ENCODE measurements at places on chromosomes 2 and 18.

DNA sequence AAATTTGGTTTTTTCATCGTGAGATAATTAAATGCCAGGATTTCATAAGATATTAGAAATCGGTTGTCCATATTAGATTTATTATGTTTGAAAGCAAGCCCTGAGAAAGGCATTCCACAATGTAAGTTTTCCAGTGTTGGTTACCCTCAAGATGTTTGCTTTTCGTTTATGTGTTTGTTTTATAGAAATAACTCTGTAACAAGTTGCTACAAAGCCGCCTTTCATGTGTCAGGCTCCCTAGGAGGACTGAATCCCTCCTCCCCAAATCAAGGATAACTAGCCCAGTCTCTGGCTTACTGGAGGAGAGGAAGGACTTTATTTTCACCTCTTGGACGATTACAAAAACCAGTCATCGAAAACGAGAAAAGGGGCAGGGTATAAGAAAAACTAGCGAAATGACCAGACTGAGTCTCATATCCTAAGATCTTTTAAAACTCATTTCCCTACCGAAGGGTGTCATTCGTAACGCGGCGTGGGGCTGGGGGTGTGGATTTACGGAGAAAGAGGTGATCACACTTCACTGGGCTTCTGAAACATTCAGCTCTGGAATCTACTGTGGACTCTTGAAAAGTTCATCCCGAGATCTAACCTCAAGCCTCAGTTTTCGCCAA, 1.0 kb upstream of the PEX13 start:
- DNase-seq = peak; percentile 13

DNA sequence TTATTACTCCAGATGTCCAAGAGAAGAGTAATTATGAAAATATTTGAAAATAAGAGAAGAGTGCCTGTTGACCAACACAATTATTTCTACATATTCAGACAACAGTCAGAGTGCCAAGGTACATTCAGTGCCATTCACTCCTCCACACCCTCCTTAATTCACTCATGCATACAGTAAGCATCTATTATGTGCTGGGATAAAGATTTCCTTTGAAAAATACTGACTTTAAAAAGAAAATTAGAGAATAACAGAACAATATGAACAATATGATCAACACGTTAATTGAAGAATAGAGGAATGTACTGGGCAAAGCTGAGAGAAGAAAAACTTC, 203.6 kb downstream of the L3MBTL4 start:
- DNase-seq = no peak

- DNase-seq = no peak
These were observed 13.7 kb downstream of the IGFBP5 start for GRCh38 chr2:216681683-216682082.

DNA sequence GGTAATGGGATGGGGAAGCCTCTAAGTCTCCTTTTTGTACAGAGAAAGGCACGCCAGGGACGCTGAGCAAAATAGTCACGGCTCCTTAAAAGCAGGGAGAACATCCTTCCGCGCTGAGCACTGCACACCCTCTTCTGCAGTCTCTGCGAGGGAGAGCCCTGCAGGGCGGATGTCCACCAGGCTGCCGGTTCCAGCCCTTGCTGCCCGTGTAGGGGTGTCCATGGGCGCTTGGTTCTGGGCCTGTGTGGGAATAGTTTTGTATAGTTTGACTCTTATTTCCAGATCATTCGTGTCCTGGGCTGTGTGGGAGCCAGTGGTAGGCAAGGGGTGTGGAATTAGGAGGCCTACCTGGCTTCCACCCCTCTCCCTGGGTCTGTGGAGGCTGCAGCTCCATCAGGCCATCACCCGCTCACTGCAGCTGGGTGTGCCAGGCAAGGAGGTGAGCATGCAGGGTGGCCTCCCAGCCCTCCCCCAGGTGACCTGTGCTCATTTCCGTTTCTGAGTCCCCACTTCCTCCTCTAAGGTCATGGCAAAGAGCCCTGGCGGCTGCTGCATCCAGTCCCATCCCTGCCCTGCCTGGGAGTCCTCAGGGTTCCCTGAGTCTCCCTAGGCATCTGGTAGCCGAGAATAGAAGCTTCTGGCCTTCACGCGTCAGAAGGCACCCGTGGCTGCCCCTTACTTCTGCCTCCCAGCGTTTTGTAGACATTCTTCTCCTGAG, 202.6 kb downstream of the LDLRAD4 start:
- DNase-seq = no peak

- no peak for DNase-seq
These were observed 358.9 kb downstream of the ARL6IP6 start for GRCh38 chr2:153077311-153077710.

DNA sequence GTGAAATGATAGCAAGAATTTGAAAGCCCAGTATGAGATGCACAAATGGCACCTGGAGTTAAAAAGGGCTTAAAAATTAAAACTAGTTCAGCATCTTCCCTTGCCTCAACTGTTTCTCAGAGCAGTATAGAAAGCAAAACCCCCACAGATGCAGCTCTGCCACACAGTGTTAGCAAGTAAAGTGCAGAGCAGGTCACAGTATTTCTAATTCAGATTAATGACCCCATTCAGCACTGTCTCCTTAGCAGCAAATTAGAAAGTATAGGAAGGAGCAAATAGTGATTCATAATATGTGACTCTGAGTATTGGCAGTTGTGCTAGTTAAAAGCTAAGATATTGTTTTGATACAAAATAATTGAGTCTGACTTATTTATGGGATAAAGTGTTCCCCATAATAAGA, 73.8 kb upstream of the CCDC85A start:
- DNase-seq = no peak

DNA sequence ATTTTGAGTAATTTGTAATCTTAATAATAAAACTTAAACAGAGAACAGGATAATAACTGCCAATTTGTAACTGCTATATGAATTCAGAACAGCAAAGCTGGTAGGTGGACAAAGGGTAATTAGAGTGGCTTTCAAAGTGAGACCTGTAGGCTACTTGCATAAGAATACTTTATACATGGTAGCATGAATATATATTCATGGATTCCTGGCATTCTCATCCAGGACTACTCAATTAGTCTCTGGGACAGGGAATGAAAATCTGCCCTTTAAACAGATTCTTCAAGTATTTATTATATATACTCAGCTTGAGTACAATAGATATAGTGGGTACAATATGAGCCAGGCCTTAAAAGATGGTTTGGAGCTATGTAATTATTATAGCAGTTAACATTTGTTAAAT, 419.9 kb downstream of the PIK3C3 start:
- no peak for DNase-seq

DNA sequence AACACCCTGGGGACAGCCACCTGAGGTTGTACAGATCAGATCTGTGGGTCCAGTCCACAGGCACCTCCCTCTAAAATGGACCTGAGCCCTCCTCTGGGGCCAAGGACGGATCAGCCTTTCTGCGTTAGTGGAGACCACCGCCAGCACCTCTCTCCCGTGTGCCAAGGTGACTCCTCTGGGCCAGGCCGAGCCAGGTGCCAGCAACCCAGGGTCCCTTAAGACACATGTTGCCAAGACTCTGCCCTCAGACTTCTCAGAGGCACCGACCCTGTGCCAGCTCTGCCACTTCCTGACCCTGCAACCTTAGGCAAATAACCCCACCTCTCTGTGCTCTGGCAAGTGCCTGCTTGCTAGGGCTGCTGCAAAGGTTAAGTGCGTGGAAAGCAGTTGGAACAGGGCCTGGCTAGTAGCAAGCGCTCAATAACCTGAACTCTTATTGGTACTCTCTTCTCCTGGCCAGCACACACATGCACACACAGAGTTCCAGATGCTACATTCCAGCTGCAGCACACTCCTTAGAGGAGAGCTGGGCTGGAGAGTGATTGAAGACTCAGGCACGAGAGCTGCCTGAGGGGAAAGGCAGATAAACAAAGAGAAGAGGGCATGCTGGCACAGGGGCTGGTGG, 105.6 kb downstream of the TNS1 start:
- DNase-seq = no peak

- DNase-seq = no peak
These were observed 248.7 kb downstream of the PTPRM start for GRCh38 chr18:7815787-7816186.

GRCh38 chr2:32758232-32758631, 130.4 kb downstream of the TTC27 start:
- DNase-seq = no peak

DNA sequence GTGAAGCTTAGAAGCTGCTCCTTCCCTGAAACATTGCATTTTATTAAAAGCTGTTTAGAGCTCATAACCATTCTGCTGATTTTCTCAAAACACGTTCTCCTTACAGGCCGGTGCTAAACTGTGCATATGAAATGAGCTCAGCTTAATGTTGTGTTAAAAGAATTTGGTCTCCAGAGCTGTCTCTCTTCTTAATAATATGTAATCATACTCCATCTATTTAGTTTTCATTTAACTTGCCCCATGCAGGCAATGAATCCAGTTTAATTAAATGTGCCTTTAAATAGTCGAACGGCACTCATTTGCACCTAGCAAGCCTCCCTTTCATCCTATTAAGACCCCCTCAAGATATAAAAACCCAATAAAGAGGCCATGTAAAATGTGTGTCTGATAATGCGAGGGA, 76.3 kb downstream of the HNMT start:
- no peak for DNase-seq

DNA sequence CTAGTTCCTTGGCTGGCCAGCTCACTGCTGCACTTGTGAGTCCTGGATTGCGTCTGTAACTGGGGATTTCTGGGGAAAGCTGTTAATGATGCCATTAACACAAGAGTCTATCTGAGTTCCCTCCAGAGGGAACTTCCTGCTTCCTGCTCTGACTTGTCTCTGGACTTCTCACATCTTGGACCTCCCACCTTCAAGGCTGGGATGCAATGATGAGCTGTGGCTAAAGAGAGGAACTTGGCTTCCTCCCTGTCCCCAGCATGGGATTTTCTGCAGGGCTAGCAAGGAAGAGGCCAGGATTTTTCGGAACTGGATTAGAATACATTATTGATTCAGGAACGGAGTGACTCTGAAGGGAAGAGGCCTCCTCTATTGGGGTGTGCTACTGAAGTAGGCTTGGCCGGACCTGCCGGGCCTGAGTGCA, 155.5 kb downstream of the CLIP4 start:
- DNase-seq = no peak

DNA sequence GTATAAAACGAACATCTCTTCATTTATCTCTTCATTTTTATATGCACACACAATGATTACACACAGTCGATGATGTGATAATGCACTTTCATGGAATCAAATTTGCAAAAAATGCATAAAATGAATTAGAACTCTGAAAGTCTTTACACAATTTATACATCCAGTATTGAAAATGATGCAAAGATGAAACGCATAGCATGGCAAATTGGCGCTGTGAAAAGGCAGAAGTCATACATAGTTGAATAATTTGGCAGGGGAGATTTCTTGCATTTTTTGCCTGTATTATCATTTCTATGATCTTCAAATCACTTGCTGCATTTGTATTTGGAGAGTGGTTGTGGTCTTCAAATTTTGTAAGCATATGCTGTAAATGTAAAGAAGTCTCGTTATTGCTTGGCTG, 150.7 kb upstream of the LGALSL start:
- no peak for DNase-seq

DNA sequence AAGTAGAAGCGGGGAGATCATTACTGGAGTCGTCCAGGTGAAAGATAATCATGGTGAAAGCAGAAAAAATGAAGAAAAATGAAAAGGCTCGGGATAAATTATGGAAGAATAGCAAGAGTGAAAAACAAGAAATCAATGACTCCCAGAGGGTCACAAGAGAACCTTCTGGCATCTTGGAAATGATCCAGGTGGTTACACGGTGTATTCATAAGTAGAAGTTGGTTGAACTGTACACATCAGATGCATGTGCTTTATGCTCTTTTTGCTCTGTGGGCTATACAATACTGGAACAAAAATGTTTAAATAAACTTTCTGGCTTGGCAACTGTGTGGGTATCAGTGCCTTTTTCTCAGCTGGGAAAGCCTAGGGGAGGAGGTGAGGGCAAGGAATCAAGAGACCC, 348.9 kb downstream of the RND3 start:
- DNase-seq = no peak

GRCh38 chr2:237039301-237040031, 46.2 kb upstream of the COPS8 start:
- DNase-seq = no peak

GRCh38 chr18:34594266-34594665, 115.8 kb upstream of the DTNA start:
- DNase-seq = no peak

- peak; percentile 98 for DNase-seq
These were observed at the start of gene STAT1 for GRCh38 chr2:191013932-191014652. Gene STAT1, minus strand, starts transcription at chr2:191014171. Its CDS starts 4,168 bp downstream, at chr2:191010003.

DNA sequence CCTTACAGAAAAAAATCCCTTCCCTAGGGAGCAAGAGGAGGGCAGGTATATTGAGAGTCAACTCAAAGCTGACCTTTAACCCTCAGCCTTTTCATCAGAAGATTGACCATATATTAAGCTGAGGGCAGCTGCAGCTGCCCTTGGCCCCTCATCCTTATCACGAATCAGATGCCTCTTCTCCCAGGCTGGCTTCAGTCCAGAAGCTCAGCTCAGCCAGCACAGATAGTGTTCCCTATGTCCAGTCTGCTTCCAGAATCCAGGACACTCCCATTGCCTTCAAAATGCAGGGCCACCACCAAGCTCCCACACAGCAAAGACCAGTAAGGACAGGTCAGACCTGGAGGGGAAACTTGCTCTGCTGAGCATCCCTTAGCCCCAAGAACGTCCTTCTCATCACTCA, 146.1 kb downstream of the BCL11A start:
- DNase-seq = no peak

- no peak for DNase-seq
These were observed 103.1 kb downstream of the UPP2 start for GRCh38 chr2:158204741-158205165.

- no peak for DNase-seq
These were observed 50.5 kb downstream of the IMPA2 start for GRCh38 chr18:12031846-12032245.

DNA sequence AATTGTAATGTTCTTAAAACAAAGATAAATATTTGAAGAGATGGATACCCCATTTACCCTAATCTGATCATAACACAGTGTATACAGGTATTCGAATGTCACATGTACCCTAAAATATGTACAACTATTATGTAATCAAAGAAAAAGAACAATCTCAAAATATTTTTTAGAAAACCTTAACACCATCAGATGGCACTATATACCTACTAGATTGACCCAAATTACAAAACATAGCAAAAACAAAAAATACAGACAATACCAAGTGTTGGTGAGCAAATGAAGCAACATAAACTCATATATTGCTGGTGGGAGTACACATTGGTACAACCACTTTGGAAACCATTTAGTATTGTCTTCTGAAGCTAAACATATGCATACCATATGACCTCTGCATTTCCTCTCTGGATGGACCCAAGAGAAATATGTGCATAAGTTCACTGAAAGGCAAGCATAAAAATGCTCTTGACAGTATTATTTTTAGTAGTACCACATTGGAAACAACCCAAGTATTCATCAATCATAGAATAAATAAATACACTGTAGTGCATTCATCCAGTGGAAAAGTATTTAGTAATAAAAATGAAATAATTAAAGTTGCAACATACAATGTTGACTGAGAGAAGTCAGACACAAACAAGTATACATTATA, 55.8 kb downstream of the GDF7 start:
- no peak for DNase-seq

DNA sequence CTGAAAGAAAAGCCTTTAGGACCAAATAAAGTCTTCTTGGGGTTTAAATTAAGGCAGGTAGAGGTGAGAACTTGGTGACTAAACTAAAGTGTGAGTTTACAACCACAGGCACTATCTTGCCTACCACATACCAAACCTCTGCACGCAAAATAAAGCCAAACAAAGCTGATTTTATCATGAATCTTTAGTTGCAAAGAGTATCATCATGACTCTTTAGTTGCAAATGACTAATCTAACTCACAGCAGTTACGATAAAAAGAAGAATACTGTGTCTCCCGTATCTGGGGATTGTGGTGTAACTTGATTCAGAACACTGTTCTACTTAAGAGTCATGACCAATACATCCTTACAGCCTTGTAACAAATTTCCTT, 11.2 kb downstream of the CFAP210 start:
- DNase-seq = no peak

GRCh38 chr2:11292464-11293255, 51.8 kb downstream of the ROCK2 start:
- no peak for DNase-seq

Data from germinal center (tissue), 1 donor.